ENCODE measurements at places on chromosomes 11 and 22.

GRCh38 chr11:63839508-63840355, 822 bp downstream of the MARK2 start:
- DNase-seq, result no peak

DNA sequence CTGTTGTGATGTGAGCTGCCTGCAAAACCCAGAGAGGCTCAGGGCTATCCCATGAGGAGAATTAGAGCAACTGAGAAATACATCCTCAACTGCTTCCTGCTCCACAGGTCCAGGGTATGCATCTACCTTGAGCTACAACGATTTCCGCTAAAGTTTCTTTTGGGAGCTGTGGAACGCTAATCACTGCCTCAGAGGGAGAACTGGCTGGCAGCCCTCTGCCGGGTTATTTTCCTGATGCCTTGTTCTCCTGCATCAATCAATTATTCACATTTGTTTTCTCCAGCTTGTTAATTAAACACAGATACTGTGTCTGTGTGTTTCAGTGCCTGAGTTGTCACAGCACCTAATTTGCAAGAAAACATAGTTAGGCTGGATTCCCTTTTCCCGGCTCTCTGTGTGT, 211.1 kb upstream of the PLET1 start:
- no peak for DNase-seq

DNA sequence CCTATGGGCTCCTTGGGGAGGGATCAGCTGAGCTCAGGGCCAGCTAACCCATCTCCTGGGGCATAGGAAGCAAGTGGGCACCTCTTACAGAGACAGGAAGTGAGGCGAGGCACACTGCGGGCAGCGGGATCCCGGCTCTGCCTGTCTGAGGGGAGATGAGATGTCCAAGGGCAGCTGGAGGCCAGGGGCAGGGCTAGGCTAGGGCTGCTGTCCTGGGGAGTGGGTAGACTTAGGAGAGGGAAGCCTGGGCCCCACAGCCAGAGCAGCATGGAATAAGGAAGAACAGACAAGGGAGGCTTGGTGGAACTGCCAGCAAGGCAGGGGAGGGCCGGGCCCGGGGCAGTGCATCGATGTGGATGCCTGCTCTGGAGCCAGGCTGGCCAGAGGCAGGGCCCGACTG, 76.3 kb downstream of the MORC2 start:
- no peak for DNase-seq

DNA sequence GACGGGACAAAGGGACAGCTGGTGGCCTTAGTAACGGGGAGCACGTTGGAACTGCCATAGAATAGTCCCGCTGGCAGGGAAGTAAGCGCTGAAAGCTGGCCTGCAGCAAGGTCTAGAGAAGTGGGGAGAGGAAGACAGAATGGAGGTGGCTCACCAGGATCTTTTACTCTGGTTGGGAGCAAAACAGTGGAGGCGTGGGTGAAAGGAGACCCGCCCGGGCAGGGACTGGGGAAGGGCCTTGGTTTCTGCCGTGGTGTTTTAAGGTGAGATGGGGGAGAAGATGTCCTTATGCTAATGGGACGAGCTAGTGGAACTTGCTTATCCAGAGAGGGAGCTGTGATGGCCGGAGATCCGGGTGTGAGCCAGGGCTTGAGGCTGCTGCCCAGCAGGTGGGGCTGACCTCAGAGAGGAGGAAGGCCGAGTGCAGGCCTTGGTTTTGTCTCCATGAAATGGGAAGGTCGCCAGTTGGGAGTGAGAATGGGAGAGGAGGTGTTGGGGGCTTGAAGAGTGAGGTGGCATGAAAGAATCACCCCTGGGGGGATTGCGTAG, 56.4 kb upstream of the CTTN start:
- DNase-seq, result no peak

DNA sequence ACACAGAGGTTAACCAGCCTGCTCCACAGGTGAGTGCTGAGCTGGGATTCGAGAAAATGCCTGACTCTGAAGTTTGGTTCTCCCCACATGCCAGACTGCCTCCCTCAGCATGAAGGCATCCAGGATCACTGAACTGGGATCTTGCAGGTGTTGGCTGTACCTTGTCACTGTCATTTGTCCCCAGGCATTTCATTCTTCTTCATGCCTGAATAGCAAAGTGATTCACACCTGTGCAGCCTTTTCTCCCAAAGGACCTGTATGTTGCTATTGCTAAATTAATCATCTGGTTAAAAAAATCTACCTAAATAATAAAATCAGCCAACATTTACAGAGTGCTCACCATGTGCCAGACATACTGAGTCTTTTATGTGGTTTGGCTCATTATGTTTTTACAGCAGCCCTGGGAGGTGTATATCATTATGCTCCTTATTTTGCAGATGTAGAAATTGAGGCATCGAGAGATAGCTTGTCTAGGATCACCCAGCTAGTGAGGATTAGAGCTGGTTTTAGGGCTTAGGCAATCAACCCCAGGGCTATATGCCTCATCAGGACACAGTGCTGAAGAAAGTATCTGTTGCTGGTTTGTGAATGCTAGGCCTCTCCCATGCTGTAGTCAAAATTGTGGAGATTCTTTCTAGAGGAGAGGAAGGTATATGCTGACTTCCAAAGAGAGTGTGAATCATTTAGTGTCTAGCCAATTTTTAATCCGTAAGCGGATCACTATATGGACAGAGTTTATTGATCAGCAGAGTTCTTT, 204.4 kb downstream of the HIPK3 start:
- no peak for DNase-seq

GRCh38 chr11:102446606-102447005, 6.0 kb downstream of the TMEM123 start:
- no peak for DNase-seq

- DNase-seq, result no peak
Measured at GRCh38 chr11:64321026-64321425, 3.1 kb downstream of the PRDX5 start.

- DNase-seq, result no peak
Measured at GRCh38 chr11:82682003-82682751, 51.5 kb downstream of the FAM181B start.

GRCh38 chr11:132962041-132962440, 570.3 kb downstream of the OPCML start:
- DNase-seq, result no peak

- no peak for DNase-seq
Measured at GRCh38 chr11:12746593-12747097, 72.4 kb downstream of the TEAD1 start.

- DNase-seq, result no peak
Measured at GRCh38 chr11:69369945-69370344, 76.0 kb downstream of the MYEOV start.

DNA sequence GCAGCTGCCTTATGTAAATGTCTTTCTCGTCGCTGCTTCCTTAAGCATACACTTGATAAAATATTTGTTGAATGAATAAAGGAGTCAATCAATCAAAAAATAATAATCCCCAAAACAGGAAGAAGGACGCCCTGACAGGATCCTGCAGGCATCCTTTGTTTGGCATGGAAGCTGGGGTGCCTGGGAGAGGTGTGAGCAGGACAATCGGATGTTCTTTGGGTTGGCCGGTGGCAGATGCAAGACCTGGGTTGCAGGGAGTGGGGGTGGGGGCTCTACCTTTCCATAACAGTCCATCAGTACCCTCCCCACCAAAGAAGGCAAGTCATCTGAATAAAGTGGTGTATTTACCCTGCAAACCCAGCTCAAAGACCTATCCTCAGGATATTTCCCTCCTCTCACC, 1.4 kb upstream of the SHANK2 start:
- DNase-seq, result no peak

GRCh38 chr22:32735526-32735925, 66.0 kb upstream of the TIMP3 start:
- no peak for DNase-seq

DNA sequence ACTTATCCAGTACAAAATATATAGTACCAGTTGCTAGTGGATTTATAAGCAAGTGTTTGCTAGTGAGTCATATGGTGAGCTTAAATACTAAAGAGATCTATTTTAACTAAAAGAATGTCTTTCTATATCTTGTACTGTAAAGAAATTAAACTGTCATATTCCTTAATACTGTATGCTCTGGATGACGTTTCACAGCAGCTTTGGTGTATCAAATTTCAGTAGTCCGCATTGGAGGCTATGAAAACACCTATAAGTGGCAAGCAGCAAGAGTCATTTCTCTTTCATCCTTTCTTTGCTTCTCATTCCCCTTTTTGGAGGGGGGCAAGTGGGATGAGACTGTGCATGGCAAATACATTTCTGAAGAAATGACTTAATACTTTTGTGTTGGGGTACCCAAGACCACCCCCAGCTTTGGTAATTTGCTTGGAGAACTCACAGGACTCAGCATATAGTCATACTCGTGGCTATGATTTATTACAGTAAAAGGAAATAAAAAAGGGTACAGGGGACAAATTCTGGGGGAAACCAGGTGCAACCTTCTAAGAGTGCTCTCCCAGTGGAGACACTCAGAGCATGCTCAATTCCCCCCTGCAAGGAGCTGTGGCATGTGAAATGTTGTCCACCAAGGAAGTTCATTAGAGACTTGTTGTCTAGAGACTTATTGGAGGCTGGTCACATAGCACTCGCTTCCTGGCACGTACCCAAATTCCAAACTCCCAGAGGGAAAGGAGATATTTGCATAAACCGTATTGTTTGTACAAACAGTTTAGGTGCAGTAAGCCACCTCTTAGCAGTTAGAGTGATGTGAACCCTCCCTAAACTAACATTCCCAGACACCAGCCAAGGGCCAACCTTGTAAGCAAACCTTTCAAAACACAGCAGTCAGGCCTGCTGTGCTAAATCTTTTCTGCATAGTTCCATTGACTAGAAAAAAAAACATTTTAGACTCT, 210.8 kb downstream of the PGR start:
- DNase-seq, result no peak

DNA sequence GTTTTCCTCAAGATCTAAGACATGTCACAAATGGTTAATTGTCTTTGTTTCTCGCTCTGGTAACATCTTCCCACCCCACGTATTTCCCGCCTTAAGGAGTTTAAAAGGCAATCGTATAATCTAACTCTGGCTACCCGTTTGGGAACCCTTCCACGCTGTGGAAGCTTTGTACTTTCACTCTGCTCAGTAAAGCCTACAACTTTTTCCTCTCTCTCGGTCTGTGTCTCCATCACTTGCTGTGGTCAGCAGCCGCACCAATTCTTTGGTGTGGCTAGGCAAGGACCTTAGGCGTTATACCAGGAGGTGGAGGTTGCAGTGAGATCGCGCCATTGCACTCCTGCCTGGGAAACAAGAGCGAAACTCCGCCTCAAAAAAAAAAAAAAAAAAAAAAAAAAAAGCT, 1430.1 kb downstream of the LRRC4C start:
- no peak for DNase-seq

GRCh38 chr22:43110927-43111623, 525 bp downstream of the BIK start:
- DNase-seq, result no peak

DNA sequence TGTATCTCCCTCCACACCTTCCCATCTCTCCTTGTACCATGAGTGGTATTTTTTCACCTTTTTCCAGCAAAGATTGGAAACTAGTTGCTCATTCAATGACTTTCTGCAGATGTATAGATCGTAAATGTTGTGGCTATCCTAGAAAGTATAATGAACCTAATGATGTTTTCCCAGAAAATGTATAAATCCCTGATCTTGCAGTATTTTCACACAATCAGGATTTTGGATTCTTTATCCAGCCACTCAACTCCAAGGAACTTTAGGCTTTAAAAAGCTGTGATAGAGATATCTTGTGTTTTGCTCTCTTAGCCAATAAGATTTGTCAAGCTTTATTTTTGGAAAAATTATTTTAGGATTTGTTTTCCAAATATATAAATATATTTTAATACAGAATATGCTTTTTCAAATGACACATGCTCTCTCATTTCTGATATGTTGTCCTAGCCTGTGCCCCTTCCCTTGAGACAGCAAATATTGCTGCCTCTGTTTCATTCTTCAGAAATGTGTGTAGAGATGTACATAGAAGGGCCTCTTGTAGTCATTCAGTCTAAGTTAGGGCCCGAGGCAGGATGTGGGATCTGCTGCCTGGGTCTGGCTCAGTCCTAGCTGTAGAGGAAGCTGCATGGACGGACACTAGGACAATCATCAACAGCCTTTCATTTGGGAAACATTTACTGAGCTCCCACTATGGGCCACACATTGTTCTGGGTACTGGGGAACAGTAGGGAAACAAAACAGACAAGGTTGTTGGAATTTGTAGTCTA, 62.4 kb downstream of the NAV2 start:
- no peak for DNase-seq

GRCh38 chr22:39134366-39135091, 18.0 kb downstream of the CBX7 start:
- no peak for DNase-seq
